ENCODE measurements at places on chromosomes 3 and 15.

GRCh38 chr15:68344600-68344999 lies 67.1 kb downstream of the FEM1B start:
- DNase-seq: no peak

DNA sequence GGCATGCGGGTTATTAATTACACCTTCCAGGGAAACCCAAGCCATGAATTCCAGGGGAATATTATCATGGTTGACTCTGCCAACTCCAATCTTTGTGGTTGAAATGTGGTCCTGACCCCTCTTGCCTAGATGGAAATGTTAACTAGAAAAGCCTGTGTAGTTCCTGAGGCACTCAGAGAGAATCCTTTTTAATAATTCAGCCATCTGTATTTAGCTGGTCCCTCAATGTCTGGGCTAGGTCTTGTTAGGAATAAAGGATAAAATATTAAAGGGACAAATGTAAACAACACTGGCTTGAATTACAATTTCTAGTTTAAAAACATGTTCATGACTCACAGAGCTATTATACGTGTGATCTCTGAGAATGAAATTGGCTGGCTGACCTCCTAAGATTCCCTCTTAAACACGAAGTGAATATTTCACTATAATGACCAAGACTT lies 435.2 kb upstream of the SUCLG2 start:
- DNase-seq: no peak

- no peak for DNase-seq
Measured at GRCh38 chr3:186966406-186966805, 36.1 kb downstream of the ST6GAL1 start.

DNA sequence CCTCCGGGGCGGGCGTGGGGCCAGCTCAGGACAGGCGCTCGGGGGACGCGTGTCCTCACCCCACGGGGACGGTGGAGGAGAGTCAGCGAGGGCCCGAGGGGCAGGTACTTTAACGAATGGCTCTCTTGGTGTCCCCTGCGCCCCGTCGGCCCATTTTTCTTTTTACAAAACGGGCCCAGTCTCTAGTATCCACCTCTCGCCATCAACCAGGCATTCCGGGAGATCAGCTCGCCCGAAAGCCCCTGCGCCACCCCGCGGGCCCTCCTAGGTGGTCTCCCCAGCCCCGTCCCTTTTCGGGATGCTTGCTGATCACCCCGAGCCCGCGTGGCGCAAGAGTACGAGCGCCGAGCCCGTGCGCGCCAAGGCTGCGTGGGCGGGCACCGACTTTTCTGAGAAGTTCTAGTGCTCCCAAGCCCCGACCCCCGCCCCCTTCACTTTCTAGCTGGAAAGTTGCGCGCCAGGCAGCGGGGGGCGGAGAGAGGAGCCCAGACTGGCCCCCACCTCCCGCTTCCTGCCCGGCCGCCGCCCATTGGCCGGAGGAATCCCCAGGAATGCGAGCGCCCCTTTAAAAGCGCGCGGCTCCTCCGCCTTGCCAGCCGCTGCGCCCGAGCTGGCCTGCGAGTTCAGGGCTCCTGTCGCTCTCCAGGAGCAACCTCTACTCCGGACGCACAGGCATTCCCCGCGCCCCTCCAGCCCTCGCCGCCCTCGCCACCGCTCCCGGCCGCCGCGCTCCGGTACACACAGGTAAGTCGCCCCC lies at the start of gene THBS1:
Gene THBS1 (plus strand): TSS at position 595 of the 757 bp plus-strand sequence. CDS start 779 bp downstream, outside the sequence.
- no peak for DNase-seq

DNA sequence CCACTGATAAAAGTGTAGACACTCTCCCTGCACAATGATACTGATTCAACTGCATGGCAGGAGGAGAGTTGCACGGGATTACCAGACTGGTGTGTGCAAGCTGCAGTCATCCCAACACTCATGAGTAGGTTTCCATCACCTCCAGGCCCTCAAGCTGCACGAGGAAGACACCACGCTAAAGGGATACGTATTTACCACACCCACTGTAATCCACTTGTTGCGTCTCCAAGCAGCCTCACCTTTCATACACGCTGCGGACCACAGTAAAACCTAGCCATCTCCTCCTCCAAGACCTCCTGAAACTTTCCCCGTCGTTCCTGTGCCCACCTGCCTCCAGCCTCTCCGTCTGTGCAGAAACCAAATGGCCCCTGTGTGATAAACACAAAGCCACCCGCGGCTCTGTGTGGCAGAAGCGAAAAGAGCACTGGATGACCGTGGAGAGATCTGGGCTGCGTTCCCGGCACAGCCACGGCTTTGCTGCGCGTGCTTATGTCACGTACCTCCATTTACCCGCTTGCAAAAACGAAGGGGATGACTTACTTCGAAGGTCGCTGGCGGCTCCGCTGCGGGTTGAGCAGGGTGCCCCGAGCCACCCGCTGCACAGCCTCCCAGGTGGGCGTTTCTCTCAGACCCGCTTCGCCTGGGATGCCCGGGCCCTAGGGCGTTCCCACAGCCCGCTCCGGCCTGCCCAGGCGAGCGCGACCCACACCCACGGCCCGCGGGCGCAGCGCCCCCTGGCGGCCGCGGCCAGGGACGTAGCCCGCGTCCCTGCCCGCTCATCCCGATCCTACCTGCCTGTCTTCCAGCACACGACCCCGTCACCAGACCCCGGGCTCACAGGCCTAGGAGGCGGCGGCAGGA lies 643 bp downstream of the ABCC5 start:
- DNase-seq: peak; percentile 71

DNA sequence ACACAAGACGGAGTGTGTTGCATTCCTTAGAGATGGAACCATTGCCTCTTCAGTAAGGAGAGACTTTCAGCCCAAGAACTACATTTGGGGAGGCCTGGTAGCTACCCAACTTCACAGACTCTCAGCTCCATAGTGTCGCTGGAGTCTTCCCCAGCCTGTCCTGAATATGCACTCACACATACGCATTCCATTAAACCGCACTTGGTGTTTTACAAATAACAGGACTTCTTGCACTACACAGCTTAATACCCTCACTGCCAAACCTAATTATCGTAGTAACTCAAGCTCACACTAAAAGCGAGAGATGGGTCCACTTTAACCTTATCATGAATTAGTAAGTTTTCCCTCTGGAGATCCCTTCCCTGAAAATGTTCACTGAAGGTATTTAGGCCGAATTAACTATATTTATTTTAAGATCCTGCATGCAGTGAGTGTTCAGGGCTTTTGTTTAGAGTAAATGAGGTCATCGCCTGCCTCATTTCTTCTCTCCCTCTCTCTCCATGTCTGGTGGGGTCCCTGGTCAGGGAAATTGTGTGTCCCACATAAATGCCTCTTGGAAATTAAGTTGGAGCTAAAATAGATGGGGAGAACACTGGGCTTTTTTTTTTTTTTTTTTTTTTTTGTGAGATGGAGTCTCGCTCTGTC lies 171.9 kb downstream of the FAM43A start:
- DNase-seq: no peak

GRCh38 chr3:151789853-151790463 lies 24.0 kb upstream of the AADAC start:
- DNase-seq: no peak

DNA sequence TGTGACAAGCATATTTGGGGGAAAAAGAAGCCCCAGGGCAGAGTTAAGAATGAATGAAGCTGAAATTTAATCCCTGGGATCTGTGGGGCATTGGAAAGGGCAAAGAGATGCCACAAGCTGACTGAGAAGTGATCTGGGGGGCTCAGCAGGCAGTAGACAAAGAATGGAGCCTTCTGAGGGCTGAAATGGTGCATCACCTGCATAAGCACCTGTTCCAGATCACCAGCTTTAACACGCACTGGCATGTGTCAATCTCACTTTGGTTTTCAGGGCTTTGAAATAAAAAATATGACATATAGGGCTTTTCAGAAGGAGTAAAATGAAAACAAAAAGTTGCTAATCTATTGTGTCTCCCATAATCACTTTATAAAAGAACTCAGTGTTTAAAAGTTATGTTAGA lies 210.8 kb upstream of the ARHGEF26 start:
- no peak for DNase-seq

DNA sequence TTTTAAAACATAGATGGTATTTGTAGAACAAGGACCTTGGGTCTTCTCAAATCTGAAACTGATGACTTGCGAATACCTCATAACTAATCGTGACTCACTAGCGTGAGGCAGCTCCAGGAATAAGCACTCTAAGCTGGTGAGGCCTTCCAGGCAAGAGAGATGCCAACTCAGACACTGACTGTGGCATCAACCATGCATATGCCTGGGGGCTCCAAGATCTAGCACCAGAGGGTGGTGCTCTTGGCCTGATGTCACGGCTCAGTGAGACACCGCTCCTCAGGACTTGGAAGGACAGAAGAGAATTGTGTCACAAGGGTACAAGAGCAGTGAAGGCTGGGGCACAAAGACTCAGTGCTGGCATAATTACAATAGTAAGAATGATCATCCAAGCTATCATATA lies 125.0 kb upstream of the TRIM42 start:
- DNase-seq: no peak

DNA sequence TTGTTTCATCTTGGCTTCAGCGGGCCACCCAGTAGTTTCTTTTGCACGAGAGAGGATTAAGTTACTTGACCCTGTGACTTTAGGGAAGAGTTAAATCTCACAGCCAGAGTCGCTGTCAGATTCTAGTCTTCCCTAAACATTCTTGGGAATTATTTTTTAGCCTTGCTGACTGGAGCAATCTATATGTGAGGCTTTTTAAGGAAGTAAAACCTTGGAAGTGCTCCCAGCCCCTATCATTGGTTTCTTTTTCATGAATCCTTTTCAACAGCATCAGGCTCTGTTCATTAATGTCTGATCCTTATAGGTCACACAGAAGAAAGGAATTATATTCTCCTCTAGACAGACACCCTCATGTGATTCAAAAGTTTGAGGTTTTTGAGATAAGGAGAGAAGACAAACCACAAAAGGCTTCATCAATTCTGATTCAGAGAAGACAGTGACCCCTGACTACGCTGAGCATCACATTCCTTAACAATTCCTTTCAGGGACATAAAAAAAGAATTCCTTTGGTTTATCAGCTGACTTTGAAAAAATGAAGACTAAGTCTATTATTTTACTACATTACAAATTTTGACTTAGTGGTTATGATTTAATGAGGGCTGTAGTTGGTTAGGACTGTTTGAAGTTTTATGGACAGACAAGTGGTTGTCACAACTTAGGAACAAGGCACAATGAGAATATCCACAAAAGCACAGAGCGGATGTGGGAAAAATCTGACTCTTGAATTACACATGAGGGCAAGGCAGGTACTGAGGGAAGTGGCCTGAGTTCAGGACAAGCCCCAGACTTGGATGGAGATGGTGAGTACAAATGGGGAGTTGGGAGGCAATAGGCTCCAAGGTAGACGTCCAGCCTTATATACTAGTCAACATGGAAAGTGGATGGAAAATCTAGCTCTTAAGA lies 171.1 kb upstream of the STT3B start:
- DNase-seq: no peak

GRCh38 chr15:41606997-41607396 lies 48.0 kb downstream of the TYRO3 start:
- DNase-seq: no peak

GRCh38 chr3:124137216-124137615 lies 145.3 kb upstream of the ROPN1 start:
- DNase-seq: no peak

Data from OCI-LY7 (cell line).